ENCODE measurements at places on chromosomes 6 and 20. TPM values are rescaled to one million over a fixed set of nuclear protein-coding genes. Genes with fewer than 3 reads are reported as not detected.

Gene MCCD1
- polyA plus RNA-seq = not detected

Gene SYNCRIP
- 94.1 TPM for polyA plus RNA-seq

Gene KIF6
- polyA plus RNA-seq = not detected

Gene ATRN
- 7.8 TPM for polyA plus RNA-seq

Gene C6orf132
- not detected for polyA plus RNA-seq

Gene TRIM40
- polyA plus RNA-seq = not detected

Gene NNAT
- polyA plus RNA-seq = not detected

Gene MLN
- polyA plus RNA-seq = not detected

Gene ADGB
- not detected for polyA plus RNA-seq

Gene LINC00237
- not detected for polyA plus RNA-seq

All from CD4-positive, alpha-beta memory T cell (primary cell).